ENCODE measurements at places on chromosomes 11 and 22.

DNA sequence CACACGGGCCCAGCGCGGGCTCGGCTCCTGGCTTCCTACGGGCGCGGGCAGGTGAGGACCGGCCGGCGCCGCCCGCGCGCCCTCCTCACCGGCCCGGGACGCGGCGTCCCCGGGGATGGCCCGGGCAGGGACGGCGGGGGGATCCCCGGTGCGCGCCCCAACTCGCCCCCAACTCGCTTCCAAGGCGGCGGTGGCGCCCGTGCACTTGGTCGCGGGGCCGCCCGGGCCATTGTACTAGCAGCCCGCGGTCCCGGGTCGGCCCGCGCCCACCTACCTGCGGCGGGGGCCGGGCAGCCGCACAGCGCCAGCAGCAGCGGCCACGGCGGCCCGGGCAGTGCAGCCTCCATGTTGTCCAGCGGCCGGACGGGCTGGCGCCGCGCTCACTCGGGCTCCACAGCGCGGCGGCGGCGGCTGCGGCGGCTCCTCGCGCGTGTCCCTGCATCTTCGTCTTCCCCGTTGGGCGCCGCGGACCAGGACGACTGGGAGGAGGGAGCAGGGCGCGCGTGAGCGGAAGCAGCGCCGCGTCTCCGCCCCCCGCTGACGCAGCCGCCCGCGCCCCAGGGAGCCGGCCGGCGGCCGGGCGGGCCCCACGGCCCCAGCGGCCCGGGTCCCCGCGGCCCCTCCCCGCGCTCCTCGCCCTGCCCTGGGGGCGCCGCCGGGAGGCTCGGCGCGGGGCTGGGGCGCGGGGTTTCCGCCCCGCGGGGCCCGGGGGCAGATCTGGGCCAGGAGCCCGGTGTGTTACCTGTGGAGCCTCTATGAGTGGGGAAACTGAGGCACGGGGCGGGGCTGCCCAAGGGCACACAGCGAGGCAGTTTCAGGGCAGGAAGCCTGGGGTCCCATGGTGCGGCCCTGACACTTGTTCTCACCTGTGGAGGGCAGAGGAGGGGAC lies 159.3 kb upstream of the GRK3 start:
- peak; percentile 65 for DNase-seq

GRCh38 chr22:27134315-27134701 lies 476.9 kb downstream of the MIAT start:
- DNase-seq, result no peak

DNA sequence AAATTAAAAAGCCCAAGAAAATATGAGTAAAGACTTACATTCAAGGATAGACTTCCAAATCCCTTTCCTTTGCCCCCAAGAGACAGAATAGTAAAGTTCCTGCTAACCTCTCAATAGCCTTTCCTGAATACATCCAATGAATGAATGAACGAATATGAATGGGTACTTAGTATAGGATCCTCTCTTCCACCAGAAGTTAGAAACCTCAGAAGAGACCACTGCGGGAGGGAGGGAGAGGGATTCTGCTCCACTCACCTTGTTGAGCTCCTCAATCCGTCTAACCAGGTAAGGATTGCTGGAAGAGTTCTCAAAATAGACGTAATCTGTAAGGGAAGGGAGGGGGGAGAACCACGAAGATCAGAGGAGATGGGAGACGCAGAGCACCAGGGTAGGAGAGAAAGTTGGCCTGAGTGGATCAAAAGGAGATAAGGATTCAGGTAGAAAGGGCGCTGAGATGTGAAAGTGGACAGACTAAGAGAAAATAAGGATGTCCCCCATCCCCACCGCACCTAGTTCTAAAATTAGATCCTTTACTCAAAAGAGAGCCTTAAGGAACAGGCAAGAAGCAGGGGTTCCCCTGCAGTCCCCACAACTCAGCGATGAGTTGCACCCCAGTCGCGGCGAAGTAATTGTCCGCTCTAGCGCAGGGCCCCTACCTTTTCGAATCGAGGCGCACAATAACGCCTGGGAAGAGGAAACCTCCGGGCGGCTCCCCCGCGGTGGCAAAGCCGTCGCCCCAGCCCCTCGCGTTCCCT lies 1.1 kb downstream of the MTA2 start:
- no peak for DNase-seq

GRCh38 chr11:34337016-34337415 lies 20.8 kb downstream of the ABTB2 start:
- DNase-seq, result no peak

- no peak for DNase-seq
Observed at GRCh38 chr22:27660306-27660705, 141.2 kb downstream of the MN1 start.

- no peak for DNase-seq
Observed at GRCh38 chr11:112297248-112297866, 36.7 kb upstream of the PLET1 start.

DNA sequence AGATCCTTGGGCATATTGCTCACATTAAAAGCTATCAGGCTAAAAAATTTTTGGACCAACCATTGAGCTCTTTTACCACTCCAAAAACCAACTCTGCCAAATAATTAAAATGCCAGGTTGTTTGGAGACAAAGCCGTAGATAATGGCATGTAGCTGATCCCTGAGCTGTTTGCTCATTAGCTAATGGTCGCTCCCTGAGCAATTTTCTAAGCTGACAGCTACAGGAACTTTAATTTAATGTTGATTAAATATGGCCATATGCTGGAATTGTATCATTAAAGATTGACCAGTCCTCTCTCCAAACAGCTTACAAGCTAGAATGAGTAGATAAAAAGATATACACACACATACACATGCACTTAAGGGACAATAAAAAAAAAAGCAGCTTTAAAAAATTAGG lies 216.2 kb upstream of the ARHGAP20 start:
- no peak for DNase-seq

DNA sequence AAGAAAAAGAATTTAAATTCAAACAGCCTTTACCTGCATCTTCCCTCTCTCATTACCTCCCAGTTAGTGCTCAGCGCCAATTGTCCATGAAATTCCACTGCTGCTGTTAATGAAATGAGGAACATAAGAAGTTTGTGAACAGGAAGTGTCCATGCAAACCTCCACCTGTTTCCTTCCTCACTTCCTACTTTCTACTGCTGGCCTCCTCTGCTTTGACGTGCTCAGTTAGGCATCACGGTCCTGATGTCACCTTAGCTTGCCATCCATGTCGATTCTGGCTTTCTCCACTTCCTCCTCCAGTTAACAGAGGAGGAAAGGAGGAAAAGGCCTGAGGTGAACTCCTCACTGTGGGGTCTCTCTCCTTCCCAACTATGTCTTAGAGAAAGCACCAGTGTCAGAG lies 26.9 kb upstream of the HTR3A start:
- no peak for DNase-seq

- DNase-seq, result no peak
Observed at GRCh38 chr11:1059759-1060158, 14.9 kb upstream of the MUC2 start.

DNA sequence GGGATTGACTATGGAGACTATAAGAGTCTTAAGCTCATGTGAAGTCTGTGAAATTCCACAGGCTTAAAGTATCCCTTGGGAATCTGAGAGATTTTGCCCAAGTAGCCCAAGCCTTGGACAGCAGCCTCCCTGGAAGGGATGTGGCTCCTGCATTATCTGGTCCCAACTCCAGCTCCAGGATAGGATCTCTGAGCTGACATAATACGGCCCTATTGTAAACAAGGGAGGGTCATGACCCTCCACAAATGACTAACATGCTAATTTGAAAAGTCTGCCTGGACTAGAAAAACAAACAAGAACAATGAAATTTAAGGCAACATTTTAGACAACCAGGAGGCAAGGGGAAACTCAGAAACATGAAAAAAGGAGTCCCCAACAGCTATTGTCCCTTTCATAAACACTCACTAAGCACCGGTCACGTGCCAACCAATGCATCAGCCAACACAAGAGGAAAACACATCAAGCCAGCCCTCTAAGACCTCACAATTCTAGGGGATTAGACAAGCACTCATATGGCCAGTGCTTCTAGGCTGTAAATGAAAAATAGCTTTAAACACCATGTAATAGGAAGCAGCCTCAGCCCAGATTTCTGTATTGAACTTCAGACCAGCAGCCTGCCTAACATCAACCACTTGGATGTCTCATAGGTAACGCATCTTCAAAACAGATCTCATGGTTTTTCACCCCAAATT lies 101.2 kb upstream of the TIMP3 start:
- DNase-seq, result no peak

- DNase-seq, result no peak
Observed at GRCh38 chr11:15800111-15800800, 556.1 kb downstream of the SOX6 start.

- no peak for DNase-seq
Observed at GRCh38 chr11:59866397-59866796, at the start of gene TCN1. Gene TCN1, minus strand, starts transcription at chr11:59866487. Its CDS starts 17 bp downstream, at chr11:59866470.

- no peak for DNase-seq
Observed at GRCh38 chr11:97430877-97431276, 1041.1 kb downstream of the JRKL start.

DNA sequence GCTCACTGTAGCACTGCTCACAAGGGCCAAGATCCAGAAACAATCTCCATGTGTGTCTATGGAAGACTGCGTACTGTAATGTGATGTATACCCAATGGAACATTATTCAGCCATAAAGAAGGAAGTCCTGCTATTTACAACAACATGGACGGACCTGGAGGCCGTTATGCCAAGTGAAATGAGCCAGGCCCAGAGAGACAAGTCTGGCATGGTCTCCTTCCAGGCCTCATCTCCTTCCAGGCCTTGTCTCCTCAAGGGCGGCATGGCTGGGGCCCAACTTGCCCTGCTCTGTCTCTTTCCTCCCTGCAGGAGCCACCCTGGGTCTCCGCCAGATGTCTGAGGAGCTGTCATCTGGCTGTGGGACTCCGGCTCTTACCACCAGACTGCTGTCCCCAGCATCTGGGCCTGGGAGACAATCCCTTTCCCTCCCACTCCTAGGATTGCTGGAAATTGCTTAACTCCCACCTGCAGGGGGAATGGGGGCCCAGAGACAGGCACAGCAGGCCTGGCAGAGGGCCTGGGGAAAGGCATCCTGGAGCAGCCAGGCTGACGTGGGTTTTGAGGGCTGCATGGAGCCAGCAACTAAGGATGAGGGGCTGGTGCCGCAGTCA lies 1326.6 kb downstream of the TBC1D22A start:
- no peak for DNase-seq

DNA sequence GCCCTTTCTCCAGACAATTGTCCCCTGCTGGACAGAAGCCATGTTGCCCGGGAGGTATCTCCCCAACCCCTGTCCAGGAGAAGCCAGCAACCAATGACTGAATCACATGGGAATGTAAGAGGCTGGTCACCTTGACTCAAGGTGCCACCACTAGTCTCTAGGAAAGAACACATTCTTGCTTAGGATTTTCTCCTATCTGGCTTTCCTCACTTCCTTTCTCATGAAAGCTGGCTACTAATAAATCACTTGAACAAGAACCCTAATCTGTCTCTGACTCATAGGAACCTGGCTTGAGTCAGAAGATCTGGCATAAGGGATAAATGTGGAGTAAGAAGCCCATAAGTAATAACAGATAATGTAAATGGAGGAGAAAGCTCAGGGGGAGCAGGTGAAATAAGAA lies 101.4 kb upstream of the C11orf87 start:
- DNase-seq, result no peak

GRCh38 chr22:44355716-44356070 lies 42.9 kb upstream of the SHISAL1 start:
- no peak for DNase-seq

- no peak for DNase-seq
Observed at GRCh38 chr11:898540-899190, 11.9 kb downstream of the CHID1 start.

GRCh38 chr11:256952-257737 lies 20.4 kb downstream of the PSMD13 start:
- DNase-seq, result no peak

DNA sequence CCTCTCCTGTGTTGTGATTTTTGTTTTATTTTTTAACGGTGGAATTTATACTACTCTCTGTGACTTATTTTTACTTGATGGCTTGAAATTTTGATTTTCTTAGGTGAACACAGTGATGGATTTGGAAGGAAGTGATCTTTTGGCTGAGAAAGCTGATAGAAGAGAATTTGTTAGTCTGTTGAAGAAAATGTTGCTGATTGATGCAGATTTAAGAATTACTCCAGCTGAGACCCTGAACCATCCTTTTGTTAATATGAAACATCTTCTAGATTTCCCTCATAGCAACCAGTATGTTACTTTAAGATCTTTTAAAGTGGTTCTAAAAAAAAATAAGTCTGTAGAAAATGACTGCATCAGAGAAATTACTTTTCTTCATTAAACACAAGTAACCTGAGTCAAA lies 82.1 kb downstream of the HIPK3 start:
- no peak for DNase-seq

- DNase-seq, result no peak
Observed at GRCh38 chr11:75356613-75357012, 5.2 kb upstream of the ARRB1 start.

- no peak for DNase-seq
Observed at GRCh38 chr11:84686716-84687115, 940.4 kb downstream of the DLG2 start.

GRCh38 chr22:37182101-37182948 lies 5.7 kb downstream of the C1QTNF6 start:
- no peak for DNase-seq

- no peak for DNase-seq
Observed at GRCh38 chr11:3835751-3836150, 5.0 kb downstream of the RHOG start.

DNA sequence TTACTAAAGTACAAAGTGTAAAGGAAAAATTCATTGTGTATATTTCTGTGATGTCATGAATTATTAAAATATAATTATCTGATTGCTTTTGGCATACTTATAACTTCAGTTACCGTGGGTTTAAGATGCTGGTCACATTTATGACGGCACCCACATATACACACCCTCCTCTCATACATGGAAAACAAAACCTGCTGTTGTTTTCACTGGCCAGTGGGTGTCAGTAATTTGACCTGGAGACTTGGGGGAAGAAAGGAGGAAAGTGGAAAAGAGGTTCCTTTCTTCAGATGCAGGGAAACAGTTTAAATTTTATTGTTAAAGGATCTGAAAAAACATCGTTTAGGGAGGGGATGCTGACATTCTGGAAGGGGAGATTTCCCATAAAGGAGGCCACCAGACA lies 742 bp upstream of the BBOX1 start:
- DNase-seq, result no peak

GRCh38 chr22:43126501-43127165 lies 16.1 kb downstream of the BIK start:
- no peak for DNase-seq

DNA sequence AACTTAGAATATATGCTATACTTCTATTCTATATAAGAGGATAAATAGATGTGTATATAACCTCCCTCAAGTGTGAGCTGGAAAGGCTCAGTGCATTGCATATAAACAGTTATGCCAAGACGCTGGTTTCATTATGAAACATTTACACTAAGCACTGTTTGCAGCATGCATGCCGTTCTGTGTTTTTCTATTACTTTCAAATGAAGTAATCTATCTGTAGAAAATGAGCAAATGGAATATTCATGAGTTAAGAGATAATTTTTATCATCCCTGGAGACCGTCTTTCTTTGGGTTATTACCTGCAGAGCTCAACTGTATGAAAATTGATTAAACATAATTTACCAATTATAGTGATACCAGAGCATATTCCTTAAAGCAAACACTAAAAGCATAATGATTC lies 925.7 kb upstream of the CCDC90B start:
- DNase-seq, result no peak
